Testis (tissue), 5 donors: ENCODE measurements at places on chromosomes 16 and 17. TPM values are rescaled to one million over a fixed set of nuclear protein-coding genes. Genes with fewer than 3 reads are reported as not detected.

The LYRM1 gene
- total RNA-seq, result 30.2 TPM

The TNFSF12 gene
- 20.6 TPM for total RNA-seq

The LAT gene
- total RNA-seq, result 7.4 TPM

The CLEC10A gene
- 3.5 TPM for total RNA-seq

The DNAAF8 gene
- 61.6 TPM for total RNA-seq

The CCDC78 gene
- total RNA-seq, result 3.2 TPM

The ZG16 gene
- total RNA-seq, result 0.12 TPM

The SLC16A11 gene
- 0.55 TPM for total RNA-seq

The MMP15 gene
- 300 TPM for total RNA-seq

The RAB11FIP4 gene
- total RNA-seq, result 90.2 TPM

The RBFOX1 gene
- total RNA-seq, result 1.1 TPM

The C17orf50 gene
- 48.8 TPM for total RNA-seq

The KRTAP2-2 gene
- not detected for total RNA-seq

The TMIGD1 gene
- total RNA-seq, result not detected

The PLA2G10 gene
- total RNA-seq, result 4.5 TPM

The TCAP gene
- 6.0 TPM for total RNA-seq

The TMC8 gene
- 9.3 TPM for total RNA-seq

The KRTAP4-4 gene
- not detected for total RNA-seq

The KRT24 gene
- total RNA-seq, result 0.12 TPM

The NOXO1 gene
- 4.8 TPM for total RNA-seq

The USP31 gene
- total RNA-seq, result 73.6 TPM

The TEX19 gene
- 37.8 TPM for total RNA-seq

The CES1 gene
- 5.8 TPM for total RNA-seq

The FOXL1 gene
- 4.6 TPM for total RNA-seq

The OTOP2 gene
- 5.7 TPM for total RNA-seq

The RNF222 gene
- 0.06 TPM for total RNA-seq

The HS3ST3B1 gene
- 1.5 TPM for total RNA-seq

The CDH11 gene
- 24.0 TPM for total RNA-seq

The TSPAN10 gene
- 1.3 TPM for total RNA-seq

The ABI3 gene
- 0.87 TPM for total RNA-seq
